ENCODE measurements at places on chromosomes 3 and 15.

DNA sequence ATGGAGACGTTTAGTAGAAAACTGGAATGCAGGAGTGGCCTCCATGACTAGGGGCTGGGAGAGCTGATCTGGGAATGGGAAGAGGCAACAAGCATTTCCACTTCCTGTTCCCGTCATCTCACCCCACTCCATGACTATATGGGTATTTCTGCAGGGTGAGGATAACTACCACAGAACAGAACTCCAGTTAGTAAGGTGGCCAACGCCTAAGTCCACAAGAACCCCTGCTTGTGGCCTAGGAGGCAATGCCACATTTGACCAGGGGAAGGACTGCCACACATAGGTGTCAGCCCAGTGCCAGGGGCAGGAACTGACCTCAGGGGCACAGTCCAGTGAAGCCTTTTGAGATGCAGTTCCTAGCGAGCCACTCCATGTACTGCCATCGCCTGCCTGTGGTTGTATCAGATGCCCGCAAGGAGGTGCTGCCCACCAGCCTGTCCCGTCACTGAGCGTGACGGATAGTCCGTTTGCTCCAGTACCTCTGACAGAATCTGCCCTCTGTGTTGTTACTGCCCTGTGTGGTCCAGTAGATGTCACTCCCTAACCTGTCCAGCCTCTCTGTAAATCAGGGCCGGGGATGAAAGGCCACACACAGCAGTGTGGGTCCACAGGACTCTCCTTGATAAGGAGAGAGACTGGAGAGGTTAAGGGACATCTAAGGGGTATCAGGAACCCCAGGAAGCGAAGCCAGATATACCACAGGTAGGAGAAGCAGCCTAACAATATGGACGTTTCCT lies 3.5 kb upstream of the MTFMT start:
- DNase-seq = peak; percentile 84

- no peak for DNase-seq
These were observed 32.7 kb upstream of the RPS17 start for GRCh38 chr15:82572986-82573385.

- no peak for DNase-seq
These were observed 49.9 kb upstream of the RAB6B start for GRCh38 chr3:133945381-133946095.

DNA sequence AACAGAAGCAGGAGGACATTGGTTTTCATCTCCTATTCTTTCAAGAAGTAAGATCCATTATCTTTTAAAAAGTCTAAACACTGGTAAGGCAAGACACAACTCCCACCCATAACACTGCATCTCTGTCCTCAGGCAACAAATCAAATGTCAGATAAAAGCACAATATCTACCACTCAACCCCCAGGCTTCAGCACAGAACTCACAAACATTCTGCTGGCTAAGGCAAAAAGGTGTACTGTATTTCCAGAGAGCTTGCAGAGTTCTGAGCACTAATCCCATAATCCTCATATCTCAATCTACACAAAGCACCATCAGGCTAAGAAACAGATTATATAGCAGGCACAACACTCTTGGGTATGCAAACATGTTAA lies 20.9 kb downstream of the RAF1 start:
- no peak for DNase-seq

- no peak for DNase-seq
These were observed 6.2 kb upstream of the SSUH2 start for GRCh38 chr3:8650583-8651416.

DNA sequence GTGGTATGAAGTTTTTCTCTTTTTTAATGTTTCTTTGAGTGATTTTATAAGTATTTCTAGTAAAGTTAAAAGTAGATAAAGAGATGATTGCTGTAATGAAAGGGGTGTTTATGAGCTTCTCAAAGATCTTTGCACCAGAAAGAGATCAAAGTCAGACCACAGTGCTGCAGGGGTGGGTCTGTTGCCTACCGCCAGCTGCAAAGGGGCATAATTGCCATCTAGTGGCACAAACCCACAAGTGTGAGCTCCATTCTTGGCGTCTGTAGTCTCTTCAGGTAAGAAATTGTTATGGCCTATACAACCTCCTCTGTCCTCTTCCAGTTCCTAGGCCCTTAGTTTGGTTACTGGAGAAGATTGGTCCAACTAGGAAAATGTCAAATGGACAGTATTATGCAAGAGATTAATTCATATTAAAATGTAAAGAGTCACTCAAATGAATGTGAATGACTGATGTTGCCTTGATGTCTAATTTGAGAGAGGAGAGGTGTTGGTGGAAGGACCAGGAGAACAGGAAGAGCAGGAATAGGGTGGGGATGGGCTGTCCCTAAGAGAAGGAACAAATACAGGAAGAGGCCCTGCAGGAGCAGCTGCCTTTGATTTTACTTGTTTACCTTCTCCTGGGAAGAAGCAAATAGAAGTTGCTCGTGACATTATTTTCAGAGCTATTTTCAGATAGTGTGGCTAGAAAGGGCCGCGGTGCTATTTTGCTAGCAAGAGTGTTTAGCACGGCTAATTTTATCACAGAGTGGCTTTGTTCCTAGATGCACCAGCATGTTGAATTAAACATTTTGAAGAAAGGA lies 53.0 kb upstream of the GSK3B start:
- DNase-seq = peak; percentile 43

DNA sequence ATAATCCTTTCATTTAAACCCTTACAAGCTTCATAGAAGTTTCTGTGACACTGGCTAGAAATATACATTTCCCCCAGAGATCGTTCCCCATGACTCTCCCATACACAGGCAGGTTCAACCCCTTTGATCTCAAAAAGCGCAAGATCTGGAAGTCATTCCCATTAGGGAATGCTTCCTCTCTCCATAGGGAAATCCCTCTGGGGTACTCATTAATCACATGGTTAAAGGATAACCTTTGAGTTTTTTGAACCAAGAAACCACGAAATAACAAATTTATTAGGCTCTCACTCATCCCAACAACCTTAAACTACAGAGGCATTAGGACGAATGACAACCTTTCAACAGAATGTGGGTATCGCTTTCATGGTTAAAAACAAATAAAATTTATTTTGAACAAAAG lies 211.9 kb upstream of the PRICKLE2 start:
- DNase-seq = no peak

GRCh38 chr3:72769758-72770540 lies 78.3 kb downstream of the SHQ1 start:
- DNase-seq = no peak

DNA sequence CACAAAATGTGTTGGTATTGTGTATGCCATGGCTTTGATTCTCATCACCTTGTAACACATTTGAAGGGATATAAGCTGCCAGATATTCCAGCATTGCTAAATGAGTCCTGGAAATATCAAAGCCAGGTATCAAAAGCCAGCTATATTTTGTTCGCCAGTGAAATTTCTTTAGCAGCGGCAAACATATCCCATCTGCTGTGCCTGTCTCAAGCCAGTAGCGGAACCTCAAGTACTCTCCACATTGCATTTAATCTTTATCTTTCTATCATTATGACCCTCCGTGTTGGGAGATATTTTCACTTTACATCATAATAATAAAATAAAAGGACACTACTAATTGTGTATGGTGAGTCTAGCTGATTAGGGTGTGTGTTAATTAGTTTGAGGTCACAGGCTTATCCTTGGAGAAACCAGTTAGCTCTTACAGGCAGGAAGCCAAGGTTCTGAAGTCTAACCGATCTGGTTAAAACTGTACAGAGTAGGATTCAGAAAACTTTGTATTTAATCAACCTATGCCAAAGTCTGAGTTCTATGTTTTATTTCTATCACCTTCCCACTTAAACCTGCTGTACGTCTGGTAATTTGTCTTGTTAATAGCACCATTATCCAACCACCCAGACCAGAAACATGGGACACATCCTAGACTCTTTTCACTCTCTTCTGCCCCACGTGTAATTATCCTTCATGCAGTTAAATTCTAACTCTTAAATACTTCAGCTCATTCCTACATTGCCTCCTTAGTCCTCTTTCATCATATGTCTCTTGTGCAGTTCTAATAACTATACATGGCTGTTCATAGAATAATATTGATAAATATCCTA lies 14.5 kb downstream of the TIPARP start:
- DNase-seq = no peak

DNA sequence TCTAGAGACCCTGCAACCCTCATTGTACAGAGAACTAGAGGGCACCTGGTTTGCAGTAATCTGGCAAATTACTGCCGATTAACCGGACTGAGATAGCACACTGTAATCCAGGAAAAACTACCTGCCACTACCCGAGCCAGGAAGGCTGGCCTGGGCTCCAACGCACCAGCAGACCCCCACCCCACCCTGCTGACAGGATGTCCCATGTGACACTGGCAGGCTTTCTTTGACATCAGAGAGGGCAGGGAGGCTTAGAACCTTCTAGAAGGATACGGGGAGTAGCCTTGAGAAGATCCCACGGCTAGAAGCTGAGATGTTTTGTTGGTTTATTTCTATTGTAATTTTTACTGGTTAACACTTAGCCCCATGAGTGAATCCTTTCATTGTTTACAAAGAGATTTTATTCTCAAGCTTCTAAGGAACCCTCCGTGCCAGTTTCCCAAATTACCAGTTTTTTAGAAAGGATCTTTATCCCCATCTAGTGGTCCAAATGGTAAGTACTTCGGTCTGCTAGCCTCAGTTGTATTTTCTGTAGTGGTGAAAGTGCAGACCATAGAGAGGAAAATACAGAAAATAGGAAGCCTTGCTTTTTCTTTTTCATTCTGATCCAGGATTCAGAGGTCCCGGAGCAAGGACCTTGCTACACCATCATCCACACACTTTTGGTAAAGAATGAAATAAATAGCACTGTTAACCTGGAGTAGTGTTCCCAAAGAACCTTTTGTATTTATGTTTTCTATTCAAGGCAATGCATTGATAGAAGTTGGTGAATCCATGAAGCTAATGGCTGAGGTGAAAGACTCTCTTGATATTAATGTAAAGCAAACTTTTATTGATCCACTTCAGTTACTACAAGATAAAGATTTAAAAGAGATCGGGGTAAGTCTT lies 81.9 kb upstream of the ADAMTSL3 start:
- peak; percentile 3 for DNase-seq

GRCh38 chr3:74288761-74289160 lies 325.7 kb downstream of the CNTN3 start:
- DNase-seq = no peak

- no peak for DNase-seq
These were observed 84.2 kb downstream of the LRRC49 start for GRCh38 chr15:70976851-70977250.

DNA sequence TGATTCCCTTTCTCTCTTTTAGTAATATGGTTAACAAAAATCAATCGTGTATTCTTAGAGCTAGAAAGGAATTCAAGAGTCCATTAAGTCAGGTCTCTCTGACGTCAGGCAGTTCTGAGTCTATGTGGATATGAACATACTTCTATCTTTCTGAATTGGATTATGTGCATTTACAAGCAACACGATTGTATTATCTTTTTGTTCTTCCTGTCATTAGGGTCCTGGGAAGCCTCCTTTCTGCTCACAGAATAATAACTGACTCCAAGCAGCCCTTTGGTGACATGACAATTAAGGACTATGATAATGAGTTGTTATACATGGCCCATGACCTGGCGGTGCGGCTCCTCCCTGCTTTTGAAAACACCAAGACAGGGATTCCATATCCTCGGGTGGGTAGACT lies 14.0 kb downstream of the EDEM1 start:
- DNase-seq = no peak

- DNase-seq = peak; percentile 73
These were observed 6.5 kb upstream of the TBC1D23 start for GRCh38 chr3:100254168-100254777.

GRCh38 chr3:126896067-126896441 lies 86.9 kb upstream of the PLXNA1 start:
- DNase-seq = no peak

DNA sequence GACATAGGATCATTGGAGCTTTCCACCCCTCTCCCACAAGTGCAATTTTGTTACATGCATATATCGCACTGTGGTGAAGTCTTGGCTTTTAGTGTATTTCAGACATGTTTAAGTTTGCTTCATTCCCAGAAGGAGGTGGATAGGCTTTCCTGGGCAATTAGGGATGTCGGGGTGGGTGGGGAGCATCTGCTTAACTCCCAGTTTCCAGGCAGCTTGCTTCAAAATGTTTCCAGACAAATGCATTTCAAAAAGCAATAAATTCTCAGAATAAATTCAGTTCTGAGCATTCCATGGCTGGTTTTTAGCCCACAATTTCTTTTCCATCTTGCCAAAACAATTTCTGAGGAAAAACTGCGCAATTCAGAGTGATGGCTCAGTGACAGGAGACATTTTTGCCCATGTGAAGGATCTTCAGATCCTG lies 227.7 kb upstream of the ZPLD1 start:
- no peak for DNase-seq

GRCh38 chr3:30527720-30528119 lies 78.7 kb upstream of the TGFBR2 start:
- no peak for DNase-seq

DNA sequence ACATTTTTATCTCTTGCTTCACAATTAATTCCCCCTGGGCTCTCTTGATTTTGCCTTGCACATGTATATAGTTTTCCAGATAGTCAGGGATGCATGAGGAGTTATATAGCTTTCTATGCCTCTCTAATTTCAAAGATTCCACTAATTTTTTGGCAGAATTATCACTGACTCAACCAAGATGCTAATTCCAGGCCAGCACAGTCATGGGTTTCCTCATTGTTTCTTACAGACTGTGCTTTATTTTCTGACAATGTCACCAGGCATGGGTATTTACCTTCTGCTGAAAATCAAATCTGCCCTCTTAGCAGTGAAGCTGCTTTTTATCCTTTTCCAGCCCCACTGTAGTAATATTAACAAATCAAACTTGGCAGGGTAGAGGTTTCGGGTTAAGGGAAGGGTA lies 1520.6 kb upstream of the CADM2 start:
- DNase-seq = no peak

DNA sequence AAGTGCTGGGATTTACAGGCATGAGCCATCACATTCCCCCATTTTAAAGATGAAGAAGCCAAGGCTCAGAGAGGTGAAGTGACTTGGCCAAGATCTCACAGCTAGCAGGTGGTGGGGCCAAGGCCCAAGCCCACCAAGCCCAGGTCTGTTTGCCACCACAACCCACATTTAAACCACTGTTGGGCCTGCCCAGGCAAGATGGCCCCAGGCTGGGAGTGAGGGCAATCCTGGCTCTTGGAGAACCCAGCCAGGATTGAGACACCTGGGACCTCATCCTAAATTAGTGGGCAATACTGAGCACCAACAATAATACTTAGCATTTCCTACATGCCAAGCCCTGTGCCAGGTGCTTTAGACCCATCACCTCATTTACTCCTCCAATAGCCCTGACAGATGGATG lies 6.9 kb downstream of the IGDCC3 start:
- no peak for DNase-seq

- DNase-seq = no peak
These were observed 20.1 kb upstream of the TGFBR2 start for GRCh38 chr3:30586096-30586805.
